ENCODE measurements at places on chromosomes 2 and 18. TPM values are rescaled to one million over a fixed set of nuclear protein-coding genes. Genes with fewer than 3 reads are reported as not detected.

GRCh38 chr2:119154076-119154475 is 4.5 kb downstream of the C1QL2 start:
- no peak for DNase-seq

GRCh38 chr18:26993568-26993967 is 128.1 kb upstream of the AQP4 start:
- no peak for DNase-seq

DNA sequence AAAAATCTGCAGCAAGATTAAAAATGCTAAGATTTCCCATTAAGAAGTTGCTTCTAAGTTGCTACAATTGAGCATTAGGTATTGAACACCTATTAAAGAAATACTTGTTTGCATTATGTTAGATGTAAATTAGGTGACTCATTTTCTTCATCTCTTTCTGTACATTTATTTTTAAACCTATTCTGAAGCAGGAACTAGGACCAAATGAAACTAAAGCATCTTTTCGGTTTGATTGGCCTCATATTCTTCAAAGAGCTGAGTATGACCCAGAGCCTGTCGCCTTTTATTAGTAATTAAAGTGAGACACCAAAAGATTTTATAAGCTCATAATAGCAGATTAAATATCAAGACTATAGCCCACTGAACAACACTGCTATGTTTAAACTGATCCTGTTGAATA is 83.4 kb upstream of the ZEB2 start:
- no peak for DNase-seq

- no peak for DNase-seq
These were observed 18.2 kb downstream of the TGIF1 start for GRCh38 chr18:3468066-3468705.

MBD2 gene
- 27.2 TPM for total RNA-seq

KYNU gene
- total RNA-seq, result under 0.01 TPM

DNA sequence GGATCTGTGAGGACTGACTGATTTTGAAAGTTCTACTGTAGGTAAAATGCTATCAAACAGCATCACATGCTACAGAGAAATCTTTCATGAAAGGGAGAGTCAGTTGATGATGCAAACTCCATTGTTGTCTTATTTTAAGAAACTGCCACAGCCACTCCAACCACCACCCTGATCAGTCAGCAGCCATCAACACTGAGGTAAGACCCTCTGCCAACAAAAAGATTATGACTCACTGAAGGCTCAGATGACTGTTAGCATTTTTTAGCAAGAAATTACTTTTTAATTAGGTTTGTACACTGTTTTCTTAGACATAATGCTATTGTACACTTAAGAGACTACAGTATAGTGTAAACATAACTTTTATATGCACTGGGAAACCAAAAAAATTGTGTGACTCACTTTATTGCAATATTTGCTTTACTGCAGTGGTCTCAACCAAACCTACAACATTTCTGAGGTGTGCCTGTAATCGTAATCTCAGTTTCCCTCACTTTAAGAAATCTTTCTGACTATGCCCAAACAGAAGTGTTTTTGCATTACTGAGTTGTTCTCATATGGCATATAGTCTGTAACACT is 42.8 kb downstream of the METTL8 start:
- peak; percentile 69 for DNase-seq

- peak; percentile 70 for DNase-seq
These were observed 5.8 kb upstream of the ANKRD12 start for GRCh38 chr18:9130806-9131205.

GRCh38 chr2:8265476-8266226 is 416.2 kb upstream of the ID2 start:
- DNase-seq, result no peak

DNA sequence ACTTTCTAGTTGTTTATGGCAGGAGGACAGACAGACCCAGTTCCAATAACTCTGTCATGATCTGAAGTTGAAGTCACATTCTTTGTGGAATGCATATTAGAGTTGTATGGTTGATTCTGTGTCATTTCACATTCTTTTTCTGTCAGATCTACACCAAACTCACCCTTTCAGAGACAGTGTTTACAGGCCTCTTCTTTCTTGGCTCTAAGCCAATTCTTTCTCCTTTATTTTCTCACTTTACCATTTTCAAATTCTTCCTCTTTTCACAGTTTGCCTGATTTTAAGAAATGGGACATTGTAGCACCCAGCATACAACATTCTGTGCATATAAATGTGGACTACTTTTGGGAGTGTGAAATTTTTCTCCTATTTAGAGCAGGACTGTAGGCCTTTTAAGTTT is 103.7 kb downstream of the CCDC85A start:
- no peak for DNase-seq

EGR4 gene
- total RNA-seq, result not detected

- no peak for DNase-seq
These were observed 703.1 kb upstream of the VRK2 start for GRCh38 chr2:57343391-57344006.

All from GM23248 (cell line).